ENCODE measurements at places on chromosomes 5 and 9. TPM values are rescaled to one million over a fixed set of nuclear protein-coding genes. Genes with fewer than 3 reads are reported as not detected.

ELOVL7 gene
- polyA plus RNA-seq = 14.6 TPM

- no peak for DNase-seq
Observed at GRCh38 chr9:78756813-78757510, 460.0 kb downstream of the PSAT1 start.

OR1Q1 gene
- not detected for polyA plus RNA-seq

DNA sequence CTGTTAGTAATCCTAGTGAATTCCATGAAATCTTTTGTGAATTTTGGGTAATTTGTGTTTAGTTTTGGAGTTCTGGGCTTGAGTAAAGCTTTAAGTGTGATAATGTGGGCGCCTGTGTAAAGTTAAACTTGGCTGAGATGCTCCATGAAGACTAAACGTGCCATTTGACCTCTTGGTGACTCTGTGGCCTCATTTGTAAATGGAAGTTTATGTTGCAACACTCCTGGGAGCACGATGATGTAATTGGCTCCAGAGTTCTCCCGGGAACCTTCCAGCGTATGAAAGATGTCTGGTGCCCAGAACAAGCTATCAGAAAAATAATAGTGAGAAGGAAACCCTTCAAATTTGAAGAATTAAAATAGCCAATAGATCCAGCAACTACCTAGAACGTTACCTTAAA, 981.2 kb downstream of the TLE4 start:
- DNase-seq = no peak

GRCh38 chr9:18722882-18723281, 248.9 kb downstream of the ADAMTSL1 start:
- no peak for DNase-seq

DNA sequence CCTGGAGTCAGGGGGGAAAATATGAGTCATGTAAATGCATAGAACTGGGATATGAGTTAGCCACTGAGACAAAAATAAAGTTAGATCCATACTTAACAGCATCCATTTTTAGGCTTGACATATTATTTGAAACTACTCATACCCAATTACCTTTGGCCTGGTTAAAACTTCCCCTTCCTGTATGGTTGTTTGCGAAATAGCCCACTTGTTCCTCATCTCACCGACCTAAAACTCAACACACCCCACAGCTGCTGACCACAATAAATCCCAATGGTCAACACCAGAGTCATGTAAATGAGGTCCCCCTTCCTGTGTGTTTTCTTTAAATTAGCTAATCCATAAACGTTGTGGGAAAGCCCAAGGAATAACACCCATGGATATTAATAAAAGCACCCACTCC, 55.2 kb upstream of the TMEM215 start:
- DNase-seq = no peak
